ENCODE measurements at places on chromosomes 11 and 22.
A peak's percentile ranks its signal among the peaks of the same experiment; 100 is the strongest.

DNA sequence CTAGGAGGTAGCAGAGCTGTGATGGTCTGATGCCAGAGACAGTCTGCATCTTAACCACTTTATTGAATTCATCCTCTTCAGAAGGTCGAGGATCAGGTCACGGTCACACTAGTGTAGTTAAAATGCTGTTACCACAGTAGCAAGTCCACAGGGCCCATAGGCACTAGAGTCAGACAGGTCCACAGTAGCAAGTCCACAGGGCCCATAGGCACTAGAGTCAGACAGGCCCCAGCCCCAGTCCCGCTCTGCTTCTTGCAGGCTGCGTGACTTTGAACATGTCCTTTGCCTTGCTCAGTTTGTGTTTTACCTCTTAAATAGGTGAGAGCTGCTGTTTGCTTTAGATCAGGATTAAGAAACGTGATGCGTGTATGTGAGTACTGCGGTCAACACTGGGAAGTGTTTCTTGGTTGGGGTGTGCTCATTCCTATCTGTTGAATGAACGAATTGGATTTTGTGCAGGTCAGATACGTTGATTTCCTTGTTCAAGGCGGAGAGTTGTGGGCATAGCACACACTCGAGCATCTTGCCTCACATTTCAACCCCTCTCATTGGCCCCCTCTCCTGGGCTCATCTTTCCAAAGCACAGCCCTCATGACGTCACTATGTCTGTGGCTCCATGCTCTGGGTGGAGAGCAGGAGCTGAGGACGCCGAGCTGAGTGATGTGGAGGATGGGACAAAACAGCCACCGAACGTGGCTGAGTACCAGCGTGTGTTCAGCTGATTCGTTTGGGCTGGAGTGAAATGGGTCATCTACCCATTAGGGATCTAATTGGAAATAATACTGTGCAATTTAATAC lies 191.7 kb downstream of the TBC1D22A start:
- DNase-seq = no peak

- DNase-seq = no peak
These were observed 41.0 kb downstream of the NAT10 start for GRCh38 chr11:34146411-34146810.

GRCh38 chr11:15238856-15239255 lies 124.1 kb downstream of the INSC start:
- DNase-seq = no peak

GRCh38 chr11:125267548-125267947 lies 103.0 kb downstream of the PKNOX2 start:
- DNase-seq = no peak

DNA sequence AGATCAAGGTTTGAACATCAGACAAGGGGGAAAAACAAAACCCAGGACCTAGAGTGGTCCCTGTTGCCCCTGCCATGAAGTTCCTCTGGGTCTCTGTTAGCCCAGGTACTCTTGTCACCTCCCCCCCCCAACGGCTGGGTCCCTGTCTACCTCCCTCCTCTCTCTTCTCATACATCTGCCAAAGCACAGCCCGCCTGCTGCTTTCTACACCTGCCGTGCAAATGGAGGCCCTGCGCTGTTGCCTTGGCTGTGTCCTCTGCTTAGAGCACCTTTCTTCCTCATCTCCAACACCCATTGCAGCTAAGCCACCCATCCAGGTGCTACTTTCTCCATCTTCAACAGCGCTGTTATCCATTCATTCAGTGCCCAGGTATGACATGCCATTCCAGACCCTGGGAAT lies 99.2 kb downstream of the TP53I11 start:
- DNase-seq = no peak

- no peak for DNase-seq
These were observed 1.9 kb upstream of the NLRP10 start for GRCh38 chr11:7967097-7967496.

DNA sequence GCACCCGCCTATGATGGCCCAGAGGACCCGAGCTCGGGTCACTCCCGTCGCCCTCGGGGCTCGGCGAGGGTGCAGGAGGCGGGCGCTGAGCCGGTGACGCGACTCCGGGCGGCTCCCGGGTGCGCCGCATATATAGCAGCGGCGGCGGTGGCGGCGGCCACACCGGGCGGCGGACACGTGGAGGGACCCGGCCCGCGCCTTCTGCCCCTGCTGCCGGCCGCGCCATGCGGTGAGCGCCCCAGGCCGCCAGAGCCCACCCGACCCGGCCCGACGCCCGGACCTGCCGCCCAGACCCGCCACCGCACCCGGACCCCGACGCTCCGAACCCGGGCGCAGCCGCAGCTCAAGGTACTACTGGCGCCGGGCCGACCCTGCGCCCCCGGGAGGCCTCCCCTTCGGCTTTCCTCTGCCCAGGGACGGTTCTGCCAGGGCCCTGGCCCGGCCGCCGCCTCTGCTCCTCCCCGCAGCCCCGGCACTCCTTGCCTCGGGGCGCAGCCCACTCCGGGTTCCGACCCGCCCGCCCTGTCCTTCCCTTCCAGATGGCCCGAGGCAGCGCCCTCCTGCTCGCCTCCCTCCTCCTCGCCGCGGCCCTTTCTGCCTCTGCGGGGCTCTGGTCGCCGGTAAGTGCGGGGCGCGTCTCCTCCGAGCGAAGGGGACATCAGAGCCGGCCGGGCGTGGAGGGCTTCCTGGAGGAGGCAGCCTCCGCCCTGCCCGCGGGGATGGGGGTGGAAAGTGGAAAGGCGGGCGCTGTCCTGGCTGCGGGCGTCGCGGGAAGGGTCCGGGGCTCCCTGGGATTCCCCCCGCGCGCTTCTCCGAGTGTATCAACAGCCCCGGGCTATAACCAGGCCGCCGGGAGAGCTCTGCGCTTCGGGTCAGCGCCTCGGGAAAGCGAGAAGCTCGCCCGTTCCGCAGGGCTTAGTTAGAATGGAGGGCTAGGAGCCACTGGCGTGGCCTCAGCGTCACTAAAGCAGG lies at the start of gene GAL:
Gene GAL, plus strand, starts transcription at position 160 of the 972 bp plus-strand sequence. Its CDS starts 380 bp downstream, at position 540.
- DNase-seq = peak; percentile 90

DNA sequence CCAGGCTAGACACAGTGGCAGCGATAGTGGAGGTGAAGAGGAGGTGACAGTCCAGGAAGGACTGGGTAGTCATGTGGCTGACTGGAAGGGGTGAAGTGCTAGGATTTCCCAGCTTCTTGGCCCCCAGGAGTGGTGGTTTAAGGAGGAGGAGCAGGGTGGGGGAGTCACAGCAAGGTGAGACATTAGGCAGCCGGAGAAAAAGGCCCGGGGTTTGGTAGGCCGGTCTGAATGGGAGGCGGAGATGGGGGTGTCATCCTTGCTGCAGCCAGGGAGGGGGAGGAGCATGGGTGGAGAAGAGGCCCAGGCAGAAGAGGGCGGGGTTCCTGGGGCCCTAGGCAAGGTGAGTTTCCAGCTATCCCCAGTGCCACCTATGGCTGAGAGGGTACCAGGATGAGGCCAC lies 6.1 kb downstream of the SIPA1 start:
- no peak for DNase-seq
